ENCODE measurements at places on chromosomes 2 and 18.

DNA sequence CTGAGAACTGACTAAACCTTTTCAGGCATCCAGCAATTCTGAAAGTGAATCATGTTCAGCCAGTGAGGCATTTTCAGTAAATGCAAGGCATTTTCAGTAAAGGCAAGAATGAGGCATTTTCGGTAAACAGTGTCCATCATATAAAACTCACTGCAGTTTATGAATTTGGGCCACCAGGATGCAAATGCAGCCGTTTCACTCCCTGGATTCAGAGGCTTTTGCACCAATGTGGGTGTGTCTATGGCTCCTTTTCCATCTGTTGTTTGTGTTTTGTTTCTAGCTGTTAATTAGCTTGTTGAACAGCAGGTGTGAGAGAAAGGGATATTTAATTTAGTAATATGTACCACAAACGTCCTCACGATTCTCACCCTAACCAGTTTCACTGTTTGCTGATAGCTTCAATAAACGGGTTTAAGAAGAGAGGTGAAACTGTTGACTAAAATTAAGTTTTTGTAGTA, 116.3 kb upstream of the PGAP1 start:
- DNase-seq: no peak

DNA sequence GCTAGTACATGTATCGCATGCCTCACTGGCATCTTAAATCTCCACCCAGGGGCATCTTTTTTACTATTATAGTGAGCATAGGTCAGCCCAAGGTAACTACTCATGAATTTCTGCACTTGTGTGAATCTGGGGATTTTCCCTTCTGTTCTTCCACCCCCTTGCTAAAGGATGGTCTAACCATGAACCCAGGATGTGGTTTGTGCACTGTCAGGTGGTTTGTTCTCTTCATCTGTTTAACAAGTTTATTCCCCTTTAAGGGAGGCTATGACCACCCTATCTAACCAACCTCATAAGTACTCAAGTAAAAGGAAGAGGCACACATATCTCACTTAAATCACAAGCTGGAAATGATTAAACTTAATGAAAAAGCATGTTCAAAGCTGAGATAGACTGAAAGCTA, 243.0 kb downstream of the RPRM start:
- no peak for DNase-seq

DNA sequence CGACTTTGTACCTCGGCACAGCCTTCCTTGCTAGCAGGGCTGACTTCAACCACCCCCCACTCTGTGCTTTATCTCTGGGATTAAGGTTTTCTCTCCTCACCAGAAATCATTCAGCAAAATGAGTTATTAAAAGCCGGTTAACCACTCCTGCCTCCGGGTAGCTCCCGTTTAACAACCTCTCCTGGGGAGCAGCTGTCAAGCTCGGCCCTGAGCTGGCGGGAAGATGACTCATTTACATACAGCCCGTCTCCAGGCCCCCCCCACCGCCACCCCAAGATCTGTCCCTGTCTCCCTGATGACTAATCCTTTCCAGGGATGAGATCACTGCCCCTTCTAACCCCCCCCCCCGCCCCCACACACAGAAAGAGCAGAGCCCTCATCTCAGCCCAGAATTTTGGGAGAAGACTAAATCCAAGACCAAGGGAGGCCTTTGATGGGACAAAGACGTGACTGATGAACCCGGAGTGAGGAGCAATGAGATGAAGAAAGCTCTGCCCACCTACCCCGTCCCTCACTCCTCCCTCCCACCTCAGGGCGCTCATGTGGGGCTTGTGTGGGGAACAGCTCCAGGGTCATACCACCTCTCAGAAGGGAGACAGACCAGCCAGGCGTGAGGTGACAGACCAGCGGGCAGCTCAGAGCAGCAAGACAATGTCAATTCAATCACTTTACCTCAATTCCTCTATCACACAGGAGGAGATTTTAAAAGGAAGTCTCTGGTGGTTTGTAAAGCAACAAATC, 131.4 kb downstream of the MSH2 start:
- DNase-seq: no peak

DNA sequence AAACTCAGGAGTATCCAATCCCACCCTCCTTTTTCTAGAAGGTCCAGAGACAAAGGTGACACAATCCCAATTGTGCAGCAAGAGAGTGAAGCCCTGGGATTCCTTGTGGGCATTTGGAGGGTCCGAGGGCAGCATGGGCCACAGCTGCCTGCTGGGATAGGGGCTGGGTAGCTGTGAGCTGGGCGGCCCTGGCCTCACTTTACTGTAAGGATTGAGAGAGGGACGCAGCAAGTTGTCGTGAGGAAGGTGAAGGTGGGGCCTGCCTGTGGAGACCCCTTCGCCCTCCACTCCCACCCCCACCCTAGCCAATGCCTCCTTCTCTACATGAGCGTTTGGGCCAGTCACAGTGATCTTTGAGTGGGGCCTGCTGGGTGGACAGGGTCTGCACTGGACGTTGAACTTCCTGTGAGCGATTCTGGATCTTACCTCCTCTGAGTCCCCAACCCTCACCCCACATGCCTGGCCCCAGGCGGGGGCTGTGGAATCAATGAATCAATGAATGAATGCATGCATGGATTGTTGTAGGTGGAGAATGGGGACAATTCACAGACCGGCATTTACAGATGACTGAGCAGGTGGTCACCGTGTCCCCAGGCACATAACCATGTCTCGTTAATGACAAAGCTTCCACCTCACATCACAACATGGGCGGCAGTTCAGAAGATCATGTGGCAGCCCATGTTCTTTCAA, 107.2 kb downstream of the INHBB start:
- DNase-seq: no peak

DNA sequence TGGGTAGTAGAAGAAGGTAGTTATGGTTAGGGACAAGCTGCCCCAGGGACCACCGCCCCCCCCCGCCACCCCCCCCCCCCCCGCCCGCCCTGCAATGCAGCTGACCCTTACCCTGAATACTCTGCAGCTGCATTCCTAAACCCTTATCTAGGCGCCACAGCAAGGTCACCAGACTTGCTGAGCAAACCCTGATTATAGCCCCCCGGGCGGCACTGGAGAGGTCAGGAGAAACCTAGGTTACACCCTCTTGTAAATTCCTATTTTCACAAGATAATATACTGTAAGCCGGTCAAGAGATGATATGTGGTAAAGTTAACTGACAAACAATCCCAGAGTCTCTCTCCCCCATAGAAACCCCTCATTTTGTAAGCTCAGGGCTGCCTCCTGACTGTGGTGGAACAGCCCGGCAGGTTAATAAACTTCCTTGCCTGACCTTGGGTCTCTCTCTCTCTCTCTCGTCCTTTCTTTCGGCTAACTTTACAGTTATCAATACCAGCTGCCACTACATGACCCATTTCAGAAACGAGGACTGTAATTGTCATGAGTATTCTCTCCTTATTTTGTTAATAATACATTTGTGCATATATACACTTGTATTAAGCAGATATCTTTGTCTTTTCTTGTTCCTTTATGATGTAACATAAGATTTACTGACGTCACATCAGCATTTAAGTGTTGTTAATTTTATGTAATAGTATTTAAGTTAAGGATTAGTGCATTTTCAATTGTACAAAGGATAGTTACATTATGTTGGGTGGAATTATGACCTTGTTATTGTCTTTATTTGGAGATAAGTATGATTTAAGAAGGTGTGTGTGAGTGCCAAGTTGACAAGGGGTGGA, 22.8 kb upstream of the SMAD4 start:
- no peak for DNase-seq

GRCh38 chr2:150480971-150481830, 6.3 kb downstream of the RND3 start:
- DNase-seq: no peak

Data from CD4-positive, alpha-beta T cell treated with Interleukin-15 for 1 hour (primary cell).